Stimulated activated CD4-positive, alpha-beta T cell treated with anti-CD3 and anti-CD28 coated beads, Interleukin-2, amount 100 ng/mL, for 48 hours (primary cell): ENCODE measurements at places on chromosomes 16 and 17.

- no peak for DNase-seq
Observed at GRCh38 chr17:41962111-41962510, 4.5 kb upstream of the CNP start.

DNA sequence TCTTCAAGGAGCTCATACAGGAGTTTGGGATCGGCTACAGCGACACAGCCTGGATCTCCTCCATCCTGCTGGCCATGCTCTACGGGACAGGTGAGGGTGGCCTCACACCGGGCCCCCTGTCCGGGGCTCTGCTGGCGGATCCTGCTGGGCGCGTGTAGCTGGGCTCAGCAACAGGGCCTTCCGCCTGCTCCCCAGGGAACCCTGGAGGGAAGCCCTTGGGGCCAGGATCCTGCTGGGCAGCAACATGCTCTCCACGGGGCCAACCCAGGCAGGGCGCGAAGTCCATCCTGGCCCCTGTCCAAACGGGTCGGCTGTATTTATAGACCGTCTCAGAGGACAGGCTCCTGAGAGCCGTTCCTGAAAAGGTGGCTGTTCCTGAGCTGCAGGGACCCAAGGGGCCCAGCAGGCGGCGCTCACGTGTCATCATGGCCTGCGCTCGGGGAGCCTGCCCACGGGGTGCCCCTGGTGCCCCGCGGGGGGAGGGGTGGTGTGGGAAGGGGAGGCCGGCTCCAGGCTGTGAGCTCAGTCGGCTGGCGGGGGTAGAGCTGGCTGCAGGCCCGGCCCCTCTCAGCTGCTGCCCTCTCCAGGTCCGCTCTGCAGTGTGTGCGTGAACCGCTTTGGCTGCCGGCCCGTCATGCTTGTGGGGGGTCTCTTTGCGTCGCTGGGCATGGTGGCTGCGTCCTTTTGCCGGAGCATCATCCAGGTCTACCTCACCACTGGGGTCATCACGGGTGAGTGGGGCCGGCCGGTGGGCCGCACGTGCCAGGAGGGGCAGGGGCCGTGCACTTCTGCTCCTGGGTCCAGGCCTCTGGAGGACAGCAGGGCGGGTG is 7.5 kb downstream of the SLC16A3 start:
- peak; percentile 73 for DNase-seq

GRCh38 chr17:17204635-17205231 is 1.4 kb downstream of the PLD6 start:
- DNase-seq = no peak

- DNase-seq = peak; percentile 67
Observed at GRCh38 chr17:2259769-2260536, 43.6 kb downstream of the SMG6 start.

GRCh38 chr17:71548540-71549190 is 572.2 kb upstream of the SOX9 start:
- DNase-seq = no peak

GRCh38 chr17:12510535-12510934 is 155.2 kb upstream of the MYOCD start:
- no peak for DNase-seq

DNA sequence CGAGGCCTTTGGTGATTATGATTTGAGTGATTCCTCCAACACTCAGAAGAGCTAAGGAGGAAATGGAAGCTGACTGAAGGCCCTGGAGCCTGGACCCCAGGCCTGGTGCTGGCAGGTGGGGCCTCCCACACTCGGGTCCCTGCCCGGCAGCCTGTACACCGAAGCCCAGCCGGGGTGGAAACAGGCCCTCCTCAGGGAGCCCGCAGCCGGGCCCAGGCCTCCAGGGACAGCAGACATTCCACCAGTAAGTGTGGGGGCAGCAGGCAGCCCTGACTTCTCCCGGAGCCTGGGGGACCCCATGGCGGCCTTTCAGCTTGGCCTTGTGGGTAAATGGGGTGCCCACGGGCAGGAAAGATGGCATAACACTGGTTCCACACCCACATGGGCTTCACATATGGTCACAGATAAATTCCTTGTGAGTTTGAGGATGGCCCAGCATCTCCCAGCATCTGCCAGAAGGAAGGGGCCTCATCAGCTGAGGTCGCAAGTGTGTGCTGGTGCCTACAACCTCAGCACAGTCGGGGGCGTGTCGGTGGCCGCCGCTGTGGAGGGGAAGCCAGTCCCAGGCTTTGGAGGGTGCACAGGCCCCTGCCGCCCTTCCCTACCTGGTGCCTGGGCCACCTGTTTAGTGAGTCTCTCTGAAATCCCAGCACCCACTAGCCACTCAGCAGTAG is 29.2 kb upstream of the SLC38A10 start:
- no peak for DNase-seq

- DNase-seq = no peak
Observed at GRCh38 chr16:27284865-27285675, 16.5 kb upstream of the NSMCE1 start.

GRCh38 chr16:56029026-56029425 is 153.9 kb upstream of the CES5A start:
- no peak for DNase-seq

DNA sequence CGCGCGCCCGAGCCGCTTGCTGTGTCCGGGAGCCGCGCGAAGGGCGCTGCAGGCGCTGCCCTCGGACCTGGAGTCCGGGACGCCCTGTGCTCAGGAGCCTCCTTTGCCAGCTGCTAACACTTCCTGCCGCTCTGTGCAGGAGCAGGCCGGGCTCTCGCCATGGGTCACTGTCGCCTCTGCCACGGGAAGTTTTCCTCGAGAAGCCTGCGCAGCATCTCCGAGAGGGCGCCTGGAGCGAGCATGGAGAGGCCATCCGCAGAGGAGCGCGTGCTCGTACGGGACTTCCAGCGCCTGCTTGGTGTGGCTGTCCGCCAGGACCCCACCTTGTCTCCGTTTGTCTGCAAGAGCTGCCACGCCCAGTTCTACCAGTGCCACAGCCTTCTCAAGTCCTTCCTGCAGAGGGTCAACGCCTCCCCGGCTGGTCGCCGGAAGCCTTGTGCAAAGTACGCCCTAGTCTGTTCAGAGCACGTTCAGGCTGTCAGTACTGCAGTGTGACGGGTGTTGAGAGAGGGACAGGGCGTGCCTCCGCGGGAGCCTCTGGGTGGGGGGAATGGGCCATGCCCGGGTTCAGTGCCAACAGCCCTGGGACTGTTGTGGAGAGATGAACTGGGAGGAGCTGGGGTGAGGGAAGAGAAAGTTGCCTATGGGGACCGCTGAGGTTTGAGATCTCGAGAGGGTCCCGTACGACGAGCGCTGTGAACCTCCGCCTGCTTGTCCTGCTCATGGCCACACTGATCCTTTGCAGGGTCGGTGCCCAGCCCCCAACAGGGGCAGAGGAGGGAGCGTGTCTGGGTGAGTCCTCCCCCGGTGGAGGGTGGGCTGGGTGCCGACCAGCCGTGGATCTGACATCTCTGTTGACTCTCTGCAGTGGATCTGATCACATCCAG is 1.3 kb downstream of the ZNF276 start:
- DNase-seq = peak; percentile 61

- no peak for DNase-seq
Observed at GRCh38 chr17:10055262-10055975, 143.0 kb downstream of the GAS7 start.

DNA sequence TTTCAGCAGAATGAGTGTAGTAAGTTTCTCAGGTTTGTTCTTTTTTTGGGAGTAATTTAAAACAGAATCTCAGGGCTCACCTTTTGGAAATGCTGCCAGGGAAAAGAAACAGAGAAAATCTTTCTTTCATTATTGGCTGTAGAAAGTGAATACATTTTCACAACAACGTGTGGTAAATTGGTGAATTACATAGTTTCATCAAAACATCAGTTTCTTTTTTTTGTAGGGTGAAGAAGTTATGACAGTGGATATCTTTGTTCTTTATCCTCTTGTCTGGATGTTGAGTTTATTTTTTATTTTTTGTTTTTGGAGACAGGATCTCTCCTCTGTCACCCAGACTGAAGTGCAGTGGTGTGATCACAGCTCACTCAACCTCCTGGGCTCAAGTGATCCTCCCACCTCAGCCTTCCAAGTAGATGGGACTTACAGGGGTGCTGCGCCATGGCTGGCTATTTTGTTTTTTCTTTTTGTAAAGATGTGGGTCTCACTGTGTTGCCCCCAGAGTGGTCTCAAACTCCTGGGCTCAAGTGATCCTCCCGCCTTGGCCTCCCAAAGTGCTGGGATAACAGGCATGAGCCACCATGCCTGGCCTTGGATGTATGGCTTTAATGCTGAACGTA is 2.4 kb downstream of the ZNF267 start:
- no peak for DNase-seq

- no peak for DNase-seq
Observed at GRCh38 chr17:48634493-48635208, 8.5 kb upstream of the HOXB9 start.

GRCh38 chr17:51828901-51829300 is 329.6 kb downstream of the CA10 start:
- no peak for DNase-seq

DNA sequence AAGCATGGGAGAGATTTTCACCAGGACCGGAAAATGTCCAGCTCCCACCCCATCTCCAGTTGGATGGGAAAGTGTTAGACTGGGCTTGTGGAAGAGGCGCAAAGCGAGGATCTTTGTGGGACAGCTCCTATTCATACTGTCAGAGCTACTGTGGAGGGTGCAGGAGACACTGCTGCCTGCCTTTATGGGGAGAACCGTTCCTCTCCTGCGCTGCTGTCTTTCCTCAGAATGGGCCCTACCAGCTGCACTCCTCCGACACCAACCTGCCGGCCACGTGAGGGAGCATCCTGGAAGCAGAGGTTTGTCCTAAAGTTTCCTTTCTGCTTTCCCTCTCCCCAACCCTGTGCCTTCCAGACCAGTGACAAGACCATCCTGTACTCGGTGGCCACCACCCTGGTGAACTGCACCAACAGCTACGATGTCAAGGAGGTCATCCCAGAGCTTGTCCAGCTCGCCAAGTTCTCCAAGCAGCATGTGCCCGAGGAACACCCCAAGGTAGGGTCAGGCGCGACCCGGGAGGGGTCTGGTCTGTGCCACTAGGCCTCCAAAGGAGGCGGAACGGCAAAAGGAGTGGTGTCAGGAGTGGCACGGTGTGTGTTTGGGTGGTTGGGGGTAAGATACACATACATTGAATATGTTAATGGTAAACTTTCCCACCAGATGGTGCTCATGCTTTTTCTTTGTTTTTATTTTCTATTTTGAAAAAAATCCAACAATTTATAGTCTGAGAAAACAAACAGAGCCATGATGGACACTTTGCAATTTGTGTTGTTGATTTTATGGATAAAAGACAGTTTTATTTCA is 23.0 kb downstream of the SLC35G3 start:
- no peak for DNase-seq
